CD4-positive, alpha-beta T cell treated with Interleukin-2 at 100 ng/mL for 4 hours (primary cell): ENCODE measurements at places on chromosomes 1 and 21.
A peak's percentile ranks its signal among the peaks of the same experiment; 100 is the strongest.

GRCh38 chr1:51101976-51102375 lies at the start of gene C1orf185:
TSS of gene C1orf185 (plus strand) at chr1:51102228. CDS start at chr1:51102234, 6 bp downstream.
- DNase-seq: no peak

DNA sequence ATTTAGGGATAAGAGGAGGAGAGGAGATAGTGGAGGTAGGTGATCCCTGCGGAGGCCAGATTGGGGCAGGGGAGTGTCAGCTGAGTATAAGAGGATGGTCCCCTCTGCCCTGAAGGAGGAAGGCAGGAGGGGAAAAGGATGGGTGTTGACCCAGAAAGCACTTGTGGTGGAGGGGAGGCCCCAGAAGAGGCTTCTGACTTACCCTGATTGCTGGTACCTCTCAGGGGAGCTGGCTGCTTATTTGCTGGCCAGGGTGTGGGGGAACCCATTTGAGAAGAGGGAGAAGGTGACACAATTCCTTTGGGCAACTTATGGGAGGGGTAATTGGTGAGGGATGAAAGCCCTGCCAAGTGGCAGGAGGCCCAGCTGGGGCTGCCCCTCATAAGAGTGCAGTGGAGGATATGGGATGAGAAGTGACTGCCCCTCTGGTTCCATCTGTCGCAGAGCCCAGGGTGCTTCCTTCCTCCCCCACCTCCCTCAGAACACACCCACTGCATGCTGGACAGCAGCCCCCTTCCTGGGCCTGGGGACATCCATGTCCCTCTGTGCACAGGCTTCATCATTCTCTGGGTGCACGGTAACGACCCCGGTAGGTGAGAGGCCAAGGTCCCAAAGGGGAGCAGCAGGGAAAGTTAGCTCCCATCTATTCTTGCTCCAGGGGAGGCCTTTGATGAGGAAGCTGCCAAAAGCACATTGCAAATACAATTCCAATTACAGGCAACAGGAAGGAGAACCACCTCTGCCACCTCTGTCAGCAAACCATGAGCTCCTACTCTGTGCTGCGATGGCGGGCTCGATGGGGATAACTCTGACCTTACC lies 1.4 kb upstream of the PCSK9 start:
- no peak for DNase-seq

GRCh38 chr1:222761083-222761482 lies 24.1 kb downstream of the FAM177B start:
- no peak for DNase-seq

- no peak for DNase-seq
These were observed 2.7 kb downstream of the SNAPIN start for GRCh38 chr1:153661111-153661708.

- no peak for DNase-seq
These were observed 1.1 kb downstream of the UBE2Q1 start for GRCh38 chr1:154557248-154557938.

GRCh38 chr1:169364948-169365347 lies 2.6 kb downstream of the NME7 start:
- DNase-seq: peak; percentile 10

GRCh38 chr1:203867802-203868201 lies 6.4 kb downstream of the SNRPE start:
- DNase-seq: no peak

DNA sequence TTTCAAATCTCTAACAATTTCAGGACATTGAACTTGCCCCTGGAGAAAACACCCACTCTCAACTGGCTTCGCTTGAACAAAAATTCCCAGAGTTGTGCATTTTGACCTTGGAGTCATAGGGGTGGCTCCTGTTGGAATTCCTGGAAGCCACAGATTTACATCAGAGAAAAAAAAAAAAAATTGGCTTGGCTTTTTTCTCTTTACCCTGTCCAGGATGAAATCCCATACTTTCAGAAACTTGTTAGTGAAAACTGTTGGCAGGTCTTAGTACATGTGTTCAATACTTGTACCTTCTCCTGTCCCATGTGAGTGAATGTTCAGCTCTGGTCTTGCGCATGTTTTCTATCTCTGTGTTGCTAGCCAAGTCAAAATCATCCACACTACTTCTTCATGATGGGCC lies 228.8 kb downstream of the TGFB2 start:
- no peak for DNase-seq

DNA sequence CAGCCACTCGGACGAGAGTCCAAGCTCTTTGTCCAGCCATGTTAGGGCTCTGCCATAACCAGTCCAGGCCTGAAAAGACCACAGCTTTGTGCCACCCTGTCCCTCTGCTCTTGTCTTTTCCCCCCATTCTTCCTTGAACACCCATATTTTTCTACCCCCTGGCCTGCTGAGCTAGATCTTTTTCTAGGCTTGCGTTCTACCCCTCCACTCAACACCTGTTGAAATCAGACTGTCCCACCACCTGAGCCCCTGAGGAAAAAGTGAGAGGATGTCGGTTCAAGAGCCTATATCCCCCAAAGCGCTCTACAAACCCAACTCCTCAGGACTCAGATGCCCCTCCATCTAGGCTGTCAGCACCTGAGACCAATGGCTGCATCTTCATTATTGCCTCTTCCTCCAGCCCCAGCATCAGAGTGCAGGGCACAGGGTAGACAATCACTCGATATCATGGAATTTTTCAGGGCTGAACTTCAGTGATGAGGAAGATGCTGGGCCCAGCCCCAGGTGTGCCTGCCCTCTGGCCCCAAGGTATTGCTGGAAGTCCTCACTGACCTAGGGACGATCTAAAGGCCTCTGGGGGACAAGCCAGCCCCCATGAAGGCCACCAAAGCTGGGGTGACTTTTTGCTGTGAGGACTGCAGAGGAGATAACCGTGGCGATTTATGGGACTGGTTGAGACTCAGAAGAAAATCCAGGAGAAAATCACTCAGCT lies 75.3 kb downstream of the CD247 start:
- DNase-seq: no peak

- DNase-seq: peak; percentile 14
These were observed 57.9 kb downstream of the FMN2 start for GRCh38 chr1:240149484-240150094.

- no peak for DNase-seq
These were observed 4.9 kb downstream of the LBR start for GRCh38 chr1:225422795-225423517.

- no peak for DNase-seq
These were observed 2.2 kb downstream of the PALMD start for GRCh38 chr1:99648107-99648506.

DNA sequence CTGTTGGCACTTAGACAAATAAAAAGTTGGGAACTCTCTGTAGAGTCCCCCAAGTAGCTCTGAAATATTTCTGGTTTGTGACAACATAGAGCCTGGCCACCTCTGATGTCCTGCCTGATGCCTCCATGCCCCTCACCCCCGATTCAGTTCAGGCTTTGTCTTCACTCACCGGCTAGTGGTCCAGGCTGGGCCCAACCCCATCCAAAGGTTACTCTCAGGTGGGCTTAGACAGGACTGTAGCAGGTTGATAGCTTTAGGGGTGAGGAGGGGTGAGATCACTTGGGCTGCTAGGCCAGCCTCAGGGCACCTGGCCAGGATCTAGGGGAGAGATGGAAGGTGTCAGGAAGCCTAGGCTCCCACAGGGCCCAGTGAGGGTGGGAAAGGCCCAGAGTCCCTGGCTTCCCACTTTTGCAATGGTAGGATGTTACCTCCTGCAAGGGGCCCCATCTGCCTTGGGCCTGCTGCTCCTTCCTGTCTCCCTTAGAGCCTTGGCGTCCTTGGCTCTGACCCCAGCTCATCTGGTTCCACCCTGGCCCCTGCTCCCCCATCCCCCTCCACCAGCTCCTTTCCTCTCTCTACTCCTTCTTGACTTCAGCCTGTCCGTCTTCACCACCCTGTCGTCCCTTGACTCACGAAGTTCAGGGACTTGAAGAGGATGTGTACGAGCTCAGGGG lies 6.7 kb downstream of the EPS8L3 start:
- no peak for DNase-seq

DNA sequence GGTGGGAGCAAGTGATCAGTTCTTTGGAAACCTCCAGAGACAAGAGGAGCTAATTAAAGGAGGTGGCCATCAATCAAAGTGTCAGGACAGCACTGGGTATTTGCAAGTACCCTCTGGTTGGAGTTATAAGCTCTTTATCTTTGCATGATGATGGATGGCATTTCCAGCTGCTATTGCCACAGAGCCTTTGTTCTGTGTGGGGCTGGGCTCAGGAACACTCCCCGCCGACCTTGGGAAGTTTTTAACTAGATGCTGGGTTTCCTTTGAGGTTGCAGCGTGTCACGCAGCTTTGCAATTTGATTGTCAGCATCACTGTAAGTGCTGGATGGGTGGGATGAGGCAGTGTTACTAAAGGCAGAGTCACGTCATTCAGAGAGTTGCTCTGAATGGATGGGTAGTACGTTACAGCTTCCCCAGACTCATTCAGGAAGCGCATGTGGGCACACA lies 68.9 kb downstream of the CNIH3 start:
- DNase-seq: no peak

GRCh38 chr1:57549300-57549699 lies 125.4 kb upstream of the DAB1 start:
- no peak for DNase-seq
